Activated effector memory CD4-positive, alpha-beta T cell treated with Interleukin-2 at 50 U/mL for 16 hours (primary cell): ENCODE measurements at places on chromosomes 4 and X.

- DNase-seq = no peak
These were observed 12.8 kb upstream of the GPR82 start for GRCh38 chrX:41711021-41711667.

DNA sequence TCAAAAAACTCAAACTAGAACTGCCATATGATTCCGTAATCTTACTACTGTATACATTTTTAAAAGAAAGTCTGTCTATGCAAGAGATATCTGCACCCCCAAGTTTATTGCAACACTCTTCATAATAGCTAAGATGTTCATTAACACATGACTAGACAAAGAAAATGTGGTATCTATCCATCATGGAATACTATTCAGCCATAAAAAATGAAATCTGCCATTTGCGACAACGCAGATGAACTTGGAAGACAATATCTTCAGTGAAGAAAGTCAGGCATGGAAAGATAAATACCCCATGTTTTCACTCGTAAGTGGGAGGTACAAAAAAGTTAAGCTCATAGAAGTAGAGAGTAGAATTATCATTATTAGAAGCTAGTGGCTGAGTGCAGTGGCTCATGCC, 87.3 kb upstream of the DHRSX start:
- no peak for DNase-seq

DNA sequence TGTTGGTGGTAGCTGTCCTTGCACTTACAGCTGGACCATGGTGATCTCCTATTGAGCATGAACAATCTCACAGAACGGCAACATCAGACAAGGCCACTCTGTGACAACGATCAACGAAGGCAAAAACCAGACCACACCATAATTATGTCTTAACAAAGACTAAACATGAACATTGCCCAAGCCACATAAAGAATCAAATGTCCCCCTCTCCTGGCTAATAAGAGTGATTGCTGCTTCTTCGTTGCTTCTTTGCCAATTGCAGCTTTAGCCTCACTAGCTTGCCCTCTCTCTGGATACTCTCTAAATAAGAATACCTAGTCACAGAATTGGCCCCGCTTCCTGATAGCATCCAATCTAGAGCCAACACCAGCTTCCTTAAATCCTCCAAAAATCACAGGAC, 41.5 kb upstream of the PGRMC1 start:
- DNase-seq = no peak

DNA sequence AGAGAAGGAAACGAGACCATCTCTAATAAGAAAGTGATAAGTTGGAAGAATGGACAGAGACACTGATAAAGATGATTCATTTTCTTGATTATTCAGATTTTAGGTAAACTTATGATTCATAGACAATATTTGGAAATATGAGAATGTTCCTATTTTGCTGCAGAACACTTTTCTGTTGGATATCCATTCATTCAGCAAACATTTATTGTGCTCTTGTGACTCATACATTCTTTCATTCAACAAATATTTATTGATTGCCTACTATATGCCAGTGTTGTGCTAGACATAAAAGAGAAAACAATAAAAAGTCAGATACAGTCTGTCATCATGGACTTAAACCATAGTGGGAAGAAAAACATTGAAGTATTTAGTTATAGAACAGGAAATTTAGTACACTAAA, 1232.0 kb downstream of the STIM2 start:
- no peak for DNase-seq

- DNase-seq = no peak
These were observed 12.8 kb downstream of the RASL11B start for GRCh38 chr4:52874948-52875347.

DNA sequence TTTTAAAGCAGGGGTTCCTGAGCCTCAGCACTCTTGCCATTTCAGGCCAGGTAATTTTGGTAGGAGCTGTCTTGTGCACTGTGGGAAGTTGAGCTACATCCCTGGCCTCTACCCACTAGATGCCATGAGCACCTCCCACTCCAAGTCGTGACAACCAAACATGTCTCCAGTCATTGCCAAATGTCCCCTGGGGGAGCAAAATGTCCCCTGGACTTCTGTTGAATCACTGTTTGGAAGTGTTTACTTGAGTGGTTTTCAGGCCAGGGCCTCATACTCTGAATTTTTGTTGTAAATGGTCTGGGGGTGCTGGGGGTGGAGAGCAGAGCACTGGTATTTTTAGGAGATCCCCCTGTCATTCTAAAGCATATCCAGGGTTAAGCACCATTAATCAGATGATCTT, 3.2 kb downstream of the PDK3 start:
- DNase-seq = no peak

- DNase-seq = no peak
These were observed 332.4 kb downstream of the PCDH7 start for GRCh38 chr4:31052519-31052918.
